ENCODE measurements at places on chromosomes 7 and 10.

GRCh38 chr7:42407833-42408232 lies 170.8 kb upstream of the GLI3 start:
- peak overlapping the region; percentile 75 for H3K27ac ChIP-seq
- no peak overlapping the region for H3K4me3 ChIP-seq
- H3K4me1 ChIP-seq = peaks cover 26% of the 10 kb centered on the region
- H3K27me3 ChIP-seq = no peaks in the 10 kb centered on the region
- no peak for DNase-seq

GRCh38 chr7:94050046-94050445 lies 45.9 kb upstream of the BET1 start:
- DNase-seq = no peak
- no peak overlapping the region for H3K4me3 ChIP-seq
- H3K27me3 ChIP-seq = no peaks in the 10 kb centered on the region

DNA sequence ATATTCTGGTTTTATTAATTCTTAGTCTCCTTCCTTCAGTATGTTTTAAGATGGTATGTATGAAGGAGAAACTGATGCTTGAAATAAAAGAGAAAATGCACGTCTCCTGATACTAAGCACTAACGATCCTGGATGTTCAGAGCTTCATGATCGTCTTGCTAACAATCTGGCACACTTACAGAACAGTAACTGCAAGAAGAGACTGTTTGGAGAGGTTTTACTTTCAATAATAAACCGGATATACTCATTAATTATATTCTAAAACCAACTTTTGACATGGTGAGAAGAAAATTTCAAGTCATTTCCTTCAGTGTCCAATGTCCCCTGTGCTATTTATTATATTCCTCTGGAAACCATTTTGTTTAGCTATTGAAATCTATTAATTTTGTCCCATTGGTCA lies 251.0 kb downstream of the NXPH1 start:
- H3K27ac ChIP-seq = no peak overlapping the region
- peaks cover 2% of the 10 kb centered on the region for H3K27me3 ChIP-seq
- H3K36me3 ChIP-seq = no peaks in the 10 kb centered on the region
- H3K4me3 ChIP-seq = no peak overlapping the region
- DNase-seq = no peak

DNA sequence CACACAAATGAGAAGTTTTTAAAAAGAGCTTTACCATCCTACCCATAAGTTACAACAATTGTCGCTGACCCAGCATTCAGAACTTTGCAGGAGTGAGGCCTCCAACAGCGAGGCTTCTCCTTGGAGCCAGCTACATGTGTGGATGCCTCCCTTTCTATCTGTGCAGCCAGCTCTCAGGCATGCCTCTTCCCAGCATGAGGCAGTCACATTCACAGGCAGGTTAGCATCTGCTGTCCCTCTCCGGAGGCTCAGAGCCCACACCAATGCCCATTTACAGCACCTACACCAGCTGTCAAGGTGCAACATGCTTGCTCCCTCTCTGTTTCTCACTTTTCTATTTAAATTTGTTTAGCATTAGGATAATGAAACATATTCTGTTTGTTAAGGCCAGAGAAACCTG lies 278.7 kb upstream of the PODXL start:
- DNase-seq = no peak
- peaks cover 60% of the 10 kb centered on the region for H3K27me3 ChIP-seq
- H3K4me1 ChIP-seq = peaks cover 21% of the 10 kb centered on the region
- H3K4me3 ChIP-seq = no peak overlapping the region
- no peaks in the 10 kb centered on the region for H3K36me3 ChIP-seq

GRCh38 chr10:26448292-26448691 lies 10.2 kb downstream of the APBB1IP start:
- H3K4me1 ChIP-seq = no peaks in the 10 kb centered on the region
- no peak for DNase-seq
- H3K4me3 ChIP-seq = no peak overlapping the region
- H3K27ac ChIP-seq = no peak overlapping the region

DNA sequence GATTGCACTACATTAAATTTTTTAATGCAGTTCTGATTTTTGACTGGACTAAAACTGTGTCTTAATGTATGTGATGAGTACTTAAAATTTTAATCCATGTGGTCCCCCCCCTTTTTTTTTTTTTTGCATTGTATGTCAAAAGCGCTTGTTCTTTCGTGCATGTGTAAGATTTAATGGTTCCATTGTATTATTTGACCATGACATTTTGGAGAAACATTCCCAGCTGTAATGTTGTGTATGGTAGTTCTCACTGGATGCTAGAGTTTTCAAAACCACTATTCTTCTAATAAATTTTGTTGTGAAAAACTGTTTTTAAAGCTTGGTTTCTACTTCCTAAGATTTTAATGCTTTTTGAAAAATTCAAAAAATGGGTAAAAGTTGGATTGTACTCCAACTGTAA lies 132.0 kb downstream of the LCOR start:
- peaks cover 12% of the 10 kb centered on the region for H3K36me3 ChIP-seq
- H3K4me3 ChIP-seq = no peak overlapping the region
- DNase-seq = no peak
- no peaks in the 10 kb centered on the region for H3K27me3 ChIP-seq
- H3K4me1 ChIP-seq = peaks cover 10% of the 10 kb centered on the region

GRCh38 chr10:128579280-128579865 lies 453.1 kb upstream of the MKI67 start:
- no peaks in the 10 kb centered on the region for H3K36me3 ChIP-seq
- H3K4me1 ChIP-seq = peaks cover 44% of the 10 kb centered on the region
- peak overlapping the region; percentile 4 for H3K4me3 ChIP-seq
- DNase-seq = no peak
- peaks cover 82% of the 10 kb centered on the region for H3K27me3 ChIP-seq
- H3K27ac ChIP-seq = peak overlapping the region; percentile 83

DNA sequence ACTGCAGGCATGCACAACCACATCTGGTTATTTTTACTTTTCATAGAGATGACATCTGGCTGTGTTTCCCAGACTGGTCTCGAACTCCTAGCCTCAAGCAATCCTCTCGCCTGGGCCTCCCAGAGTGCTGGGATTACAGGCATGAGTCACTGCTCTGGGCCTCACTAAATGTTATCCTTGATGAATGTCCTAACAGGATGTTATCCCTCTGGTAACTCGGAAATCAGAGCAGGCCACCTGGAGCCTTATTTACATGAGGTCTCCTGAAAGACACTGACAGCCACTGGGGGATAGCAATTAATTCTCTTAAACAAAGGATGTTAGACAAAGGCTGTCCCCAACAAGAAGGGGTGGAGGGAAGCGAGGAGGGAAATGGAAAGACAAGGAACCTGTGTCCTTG lies 4.5 kb upstream of the ZNF438 start:
- no peak overlapping the region for H3K27ac ChIP-seq
- DNase-seq = no peak
- no peaks in the 10 kb centered on the region for H3K36me3 ChIP-seq
- H3K4me1 ChIP-seq = peaks cover 12% of the 10 kb centered on the region
- H3K27me3 ChIP-seq = no peaks in the 10 kb centered on the region
- no peak overlapping the region for H3K4me3 ChIP-seq

GRCh38 chr7:93651603-93652159 lies 77.2 kb upstream of the CALCR start:
- no peak for DNase-seq
- H3K27me3 ChIP-seq = no peaks in the 10 kb centered on the region
- H3K27ac ChIP-seq = no peak overlapping the region

DNA sequence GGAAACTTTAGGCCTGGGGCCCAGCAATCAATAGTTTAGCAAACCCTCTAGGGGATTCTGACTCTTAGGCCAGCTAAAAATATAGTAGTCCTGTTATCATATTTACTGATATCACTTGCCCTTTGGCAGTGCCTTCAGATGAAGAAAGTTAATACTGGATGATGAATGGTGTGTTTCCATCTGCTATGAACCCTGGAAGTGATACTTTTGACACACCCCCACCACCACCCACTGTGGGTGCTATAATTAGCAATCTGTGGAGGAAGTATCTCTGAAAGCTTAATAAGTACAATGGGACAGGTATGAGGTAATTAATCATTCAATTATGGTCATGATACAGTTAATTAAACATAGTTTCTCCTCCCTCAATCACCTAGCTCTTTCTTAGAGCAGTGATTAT lies 90.4 kb upstream of the LRRTM3 start:
- DNase-seq = no peak
- no peak overlapping the region for H3K27ac ChIP-seq
- peaks cover 32% of the 10 kb centered on the region for H3K4me1 ChIP-seq
- no peaks in the 10 kb centered on the region for H3K36me3 ChIP-seq
- H3K4me3 ChIP-seq = no peak overlapping the region
- peaks cover 4% of the 10 kb centered on the region for H3K27me3 ChIP-seq

GRCh38 chr7:157612664-157613561 lies 276.1 kb downstream of the DNAJB6 start:
- H3K4me1 ChIP-seq = no peaks in the 10 kb centered on the region
- H3K27me3 ChIP-seq = peaks cover 35% of the 10 kb centered on the region
- no peak for DNase-seq
- H3K27ac ChIP-seq = no peak overlapping the region

GRCh38 chr10:58266003-58266825 lies 1.5 kb downstream of the IPMK start:
- peak overlapping the region; percentile 97 for H3K27ac ChIP-seq
- peaks cover 34% of the 10 kb centered on the region for H3K4me1 ChIP-seq
- DNase-seq = no peak
- no peaks in the 10 kb centered on the region for H3K27me3 ChIP-seq
- H3K4me3 ChIP-seq = peak overlapping the region; percentile 95
- no peaks in the 10 kb centered on the region for H3K36me3 ChIP-seq

DNA sequence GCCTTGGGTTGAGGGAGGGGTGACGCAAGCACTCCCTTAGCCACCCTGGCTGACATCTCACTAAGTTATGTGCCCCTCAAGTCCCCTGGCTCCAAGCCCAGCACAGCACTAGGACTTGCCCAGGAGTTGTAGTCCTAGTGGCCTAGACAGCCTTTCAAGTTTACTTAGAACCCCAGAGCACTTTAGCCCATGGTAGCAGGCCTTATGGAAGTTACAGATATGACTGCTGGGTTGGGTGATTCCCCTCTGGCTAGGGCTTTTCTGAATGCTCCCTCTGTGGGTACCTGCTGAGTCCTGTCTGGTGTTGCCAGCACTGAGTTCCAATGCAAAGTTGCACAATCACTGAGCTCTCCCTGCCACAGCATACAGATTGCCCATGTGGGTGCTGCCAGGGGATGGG lies 83.2 kb downstream of the AHCYL2 start:
- peaks cover 26% of the 10 kb centered on the region for H3K36me3 ChIP-seq
- H3K27me3 ChIP-seq = no peaks in the 10 kb centered on the region
- DNase-seq = no peak

DNA sequence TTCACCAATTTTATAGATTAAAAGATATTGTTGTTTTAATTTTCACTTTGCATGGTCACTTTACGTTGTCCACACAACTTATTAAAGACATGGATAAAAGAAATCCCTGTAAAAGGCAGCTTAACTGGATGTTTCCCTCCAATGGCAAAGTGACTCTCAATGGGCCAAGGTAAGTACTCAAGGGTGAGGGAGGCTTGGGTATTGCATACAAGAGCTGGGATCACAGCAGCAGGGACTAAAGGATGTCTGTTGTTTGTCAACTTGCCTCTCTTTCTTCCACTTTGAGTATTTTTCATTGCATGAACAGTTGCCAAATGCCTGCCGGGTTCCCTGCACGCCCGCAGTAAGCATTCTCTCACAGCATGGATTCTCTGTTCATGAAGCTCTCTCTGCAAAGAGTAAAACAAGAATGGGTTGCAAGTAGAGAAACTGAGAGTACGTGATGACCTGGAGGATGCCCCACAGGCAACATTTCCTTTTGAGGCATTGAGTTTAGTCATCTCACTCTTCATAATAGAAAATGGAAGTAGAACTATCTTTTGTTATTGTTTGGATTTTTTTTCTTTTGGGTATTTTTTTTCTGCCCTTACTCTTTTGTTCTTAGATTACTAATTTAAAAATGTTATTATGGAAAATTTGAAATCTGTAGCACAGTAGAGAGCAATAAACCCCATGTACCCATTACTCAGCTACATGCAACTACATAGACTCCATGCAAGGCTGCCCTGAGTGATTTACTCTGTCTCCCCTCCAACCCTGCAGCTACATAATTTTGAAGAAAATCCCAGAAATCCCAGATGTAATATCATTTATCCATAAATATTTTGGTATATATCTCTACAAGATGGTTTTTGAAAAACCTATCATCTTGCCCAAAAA lies 26.3 kb downstream of the GPR141 start:
- no peak overlapping the region for H3K27ac ChIP-seq
- peaks cover 10% of the 10 kb centered on the region for H3K4me1 ChIP-seq
- H3K36me3 ChIP-seq = no peaks in the 10 kb centered on the region
- DNase-seq = no peak
- H3K4me3 ChIP-seq = no peak overlapping the region

GRCh38 chr10:115092555-115093285 lies 445 bp upstream of the ATRNL1 start:
- peak overlapping the region; percentile 83 for H3K4me3 ChIP-seq
- H3K4me1 ChIP-seq = peaks cover 27% of the 10 kb centered on the region
- H3K36me3 ChIP-seq = no peaks in the 10 kb centered on the region
- peak overlapping the region; percentile 94 for H3K27ac ChIP-seq

DNA sequence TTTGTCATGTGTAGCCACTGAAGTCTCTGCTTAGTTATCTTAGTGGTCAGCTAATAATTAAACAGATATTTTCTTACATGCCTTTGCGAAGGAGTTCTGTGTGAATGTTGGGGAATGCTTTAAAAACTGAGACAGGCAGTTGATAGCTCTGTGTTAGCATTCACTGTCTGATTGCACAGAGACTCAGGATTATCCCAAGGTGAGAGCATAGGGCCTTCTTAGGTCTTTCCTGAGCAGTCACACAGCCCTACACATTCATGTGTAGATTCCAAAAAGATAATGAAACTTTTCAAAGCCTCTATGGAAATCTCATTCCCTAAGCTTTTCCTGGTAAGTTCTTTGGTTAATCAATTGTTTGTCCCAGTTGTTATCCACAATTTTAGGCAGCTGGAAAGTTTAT lies 67.7 kb downstream of the CASD1 start:
- H3K27me3 ChIP-seq = no peaks in the 10 kb centered on the region
- H3K4me3 ChIP-seq = no peak overlapping the region
- no peak overlapping the region for H3K27ac ChIP-seq
- peaks cover 10% of the 10 kb centered on the region for H3K4me1 ChIP-seq
- no peak for DNase-seq

DNA sequence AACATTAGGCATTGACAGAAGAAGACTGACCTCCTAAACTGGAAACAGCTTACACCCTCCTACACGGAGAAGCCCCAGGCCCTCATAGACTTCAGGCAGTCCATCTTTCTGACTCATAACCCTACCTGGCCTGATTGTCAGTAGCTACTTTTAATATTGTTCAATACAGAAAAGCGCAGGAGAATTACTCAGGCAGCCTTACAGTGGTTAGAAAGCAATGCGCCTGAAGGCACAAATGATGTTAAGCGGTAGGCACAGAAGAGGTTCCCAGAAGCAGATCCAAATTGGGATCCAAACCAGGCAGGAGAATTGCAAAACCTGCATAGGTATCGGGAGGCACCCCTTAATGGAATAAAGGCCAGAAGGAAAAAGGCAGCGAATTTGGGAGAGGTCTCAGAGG lies 5.4 kb upstream of the CYREN start:
- peak; percentile 13 for DNase-seq
- no peak overlapping the region for H3K27ac ChIP-seq
- peaks cover 27% of the 10 kb centered on the region for H3K36me3 ChIP-seq
- H3K4me3 ChIP-seq = no peak overlapping the region
- peaks cover 15% of the 10 kb centered on the region for H3K4me1 ChIP-seq

GRCh38 chr7:94145602-94146001 lies 141.4 kb upstream of the BET1 start:
- H3K27me3 ChIP-seq = peaks cover 2% of the 10 kb centered on the region
- peaks cover 4% of the 10 kb centered on the region for H3K4me1 ChIP-seq
- H3K36me3 ChIP-seq = no peaks in the 10 kb centered on the region
- no peak for DNase-seq
- H3K27ac ChIP-seq = no peak overlapping the region

GRCh38 chr7:18978108-18978495 lies 139.3 kb downstream of the TWIST1 start:
- H3K27me3 ChIP-seq = no peaks in the 10 kb centered on the region
- H3K36me3 ChIP-seq = peaks cover 29% of the 10 kb centered on the region
- DNase-seq = no peak
- H3K4me1 ChIP-seq = peaks cover 46% of the 10 kb centered on the region
- peak overlapping the region; percentile 80 for H3K27ac ChIP-seq

All from mesothelial cell of epicardium (in vitro differentiated cells).